Effector CD4-positive, alpha-beta T cell (primary cell): ENCODE measurements at places on chromosomes 3 and 15.

DNA sequence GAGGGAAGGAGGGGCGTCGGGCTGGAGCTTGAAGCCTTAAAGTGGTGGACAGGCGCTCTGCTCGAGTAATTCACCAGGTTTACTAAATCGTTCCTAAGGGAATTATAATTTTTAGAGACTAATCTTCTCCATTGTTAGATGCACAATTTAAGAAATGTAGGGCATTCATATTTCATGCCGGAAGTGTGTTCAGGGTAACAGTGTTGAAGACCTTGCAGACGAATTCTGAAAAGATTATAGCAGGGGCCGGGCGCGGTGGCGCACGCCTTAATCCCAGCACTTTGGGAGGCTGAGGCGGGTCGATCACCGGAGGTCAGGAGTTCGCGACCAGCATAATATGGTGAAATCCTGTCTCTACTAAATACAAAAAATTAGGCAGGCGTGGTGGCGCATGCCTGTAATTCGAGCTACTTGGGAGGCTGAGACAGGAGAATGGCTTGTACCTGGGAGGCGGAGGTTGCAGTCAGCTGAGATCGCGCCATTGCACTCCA is 365 bp upstream of the GTF2A2 start:
- no peak for DNase-seq

DNA sequence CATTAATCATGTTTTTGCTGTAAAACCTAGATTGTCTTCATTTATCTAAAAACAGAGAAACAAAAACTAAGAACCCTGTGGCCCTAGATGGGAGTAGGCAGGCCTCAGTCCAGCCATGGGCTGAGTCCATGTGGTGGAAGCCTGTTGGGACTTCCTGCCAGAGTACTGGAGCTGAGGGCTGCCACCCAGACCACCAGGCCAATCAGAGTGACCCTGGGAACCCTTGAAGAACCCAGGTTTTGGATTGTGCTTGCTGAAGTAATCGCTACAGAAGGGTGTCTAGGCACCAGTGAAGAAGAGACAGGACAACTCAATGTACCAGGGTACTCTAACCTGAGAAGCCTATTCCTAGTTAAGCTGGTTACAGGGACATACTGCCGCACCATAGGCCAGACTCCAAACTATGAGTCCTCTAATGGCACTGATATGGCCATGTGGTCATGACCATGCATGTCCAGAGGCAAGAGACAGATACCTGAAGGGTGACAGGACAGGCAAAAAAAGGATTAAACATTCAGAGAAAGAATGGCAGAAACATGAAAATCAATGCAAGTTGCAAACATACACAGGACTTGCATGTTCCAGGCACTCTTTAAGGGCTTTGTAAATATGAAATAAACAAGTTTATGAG is 12.9 kb downstream of the CSRNP1 start:
- DNase-seq = no peak

DNA sequence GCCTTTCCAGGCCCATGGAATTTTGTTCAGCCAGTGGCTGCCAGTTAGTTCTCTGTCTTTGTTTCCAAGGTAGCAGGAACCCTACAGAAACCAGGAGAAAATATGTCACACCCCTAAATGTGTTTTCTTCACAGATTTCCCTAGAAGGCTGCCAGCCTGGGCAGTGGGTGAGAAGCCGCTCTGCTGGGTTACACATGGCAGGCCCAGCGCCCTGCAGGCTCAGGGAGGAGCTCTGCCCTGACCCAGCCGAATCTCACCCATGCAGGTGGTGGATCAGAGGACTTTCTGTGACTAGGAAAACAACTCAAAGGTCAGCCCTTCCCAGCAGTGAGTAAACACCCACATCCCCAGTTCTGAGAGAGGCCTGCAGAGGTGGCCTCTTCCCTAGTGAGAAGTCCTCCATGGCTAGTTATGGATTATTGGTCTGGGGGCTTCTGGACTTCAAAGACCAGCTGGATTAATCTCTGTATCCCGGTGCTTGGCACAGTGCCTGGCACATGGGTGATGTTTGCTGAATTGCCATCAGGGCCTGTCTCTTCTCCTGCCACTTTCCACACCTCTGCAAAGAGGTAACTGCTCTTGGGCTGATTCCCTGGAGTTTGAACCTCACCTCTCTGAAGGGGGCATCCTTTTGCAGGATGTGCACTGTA is 34.7 kb upstream of the BDH1 start:
- DNase-seq = no peak

GRCh38 chr3:71956069-71956340 is 171.1 kb upstream of the PROK2 start:
- DNase-seq = no peak

DNA sequence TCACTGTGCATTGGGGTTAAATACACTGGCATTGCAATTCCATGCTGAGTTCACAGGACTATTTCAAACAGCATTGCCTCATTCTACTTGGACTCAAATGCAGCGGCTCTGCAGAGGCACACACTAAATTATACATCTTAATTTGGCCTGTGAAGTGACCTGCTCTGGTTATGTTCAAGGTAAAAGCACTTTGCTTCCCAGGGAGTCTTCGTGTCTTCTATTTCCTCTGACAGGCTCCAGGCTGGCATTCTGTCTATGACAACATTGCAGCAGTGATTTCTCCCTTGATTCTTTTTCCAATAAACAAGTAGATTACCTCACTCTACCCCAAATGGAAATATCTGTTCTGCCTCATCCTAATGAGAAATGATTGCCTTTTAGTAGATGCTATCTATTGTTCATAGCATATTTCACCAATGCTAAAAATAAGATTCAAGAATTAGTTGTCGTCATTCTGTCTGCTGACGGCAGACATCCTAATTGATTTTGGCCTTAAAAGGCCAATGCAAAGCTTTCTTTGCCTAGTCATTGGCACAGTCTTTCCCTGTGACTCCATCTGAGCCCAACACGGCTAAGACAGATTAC is 33.8 kb downstream of the FMN1 start:
- no peak for DNase-seq

- no peak for DNase-seq
These were observed 919.0 kb upstream of the ALCAM start for GRCh38 chr3:104447681-104448080.

GRCh38 chr3:113006359-113007056 is 15.7 kb downstream of the GTPBP8 start:
- no peak for DNase-seq

DNA sequence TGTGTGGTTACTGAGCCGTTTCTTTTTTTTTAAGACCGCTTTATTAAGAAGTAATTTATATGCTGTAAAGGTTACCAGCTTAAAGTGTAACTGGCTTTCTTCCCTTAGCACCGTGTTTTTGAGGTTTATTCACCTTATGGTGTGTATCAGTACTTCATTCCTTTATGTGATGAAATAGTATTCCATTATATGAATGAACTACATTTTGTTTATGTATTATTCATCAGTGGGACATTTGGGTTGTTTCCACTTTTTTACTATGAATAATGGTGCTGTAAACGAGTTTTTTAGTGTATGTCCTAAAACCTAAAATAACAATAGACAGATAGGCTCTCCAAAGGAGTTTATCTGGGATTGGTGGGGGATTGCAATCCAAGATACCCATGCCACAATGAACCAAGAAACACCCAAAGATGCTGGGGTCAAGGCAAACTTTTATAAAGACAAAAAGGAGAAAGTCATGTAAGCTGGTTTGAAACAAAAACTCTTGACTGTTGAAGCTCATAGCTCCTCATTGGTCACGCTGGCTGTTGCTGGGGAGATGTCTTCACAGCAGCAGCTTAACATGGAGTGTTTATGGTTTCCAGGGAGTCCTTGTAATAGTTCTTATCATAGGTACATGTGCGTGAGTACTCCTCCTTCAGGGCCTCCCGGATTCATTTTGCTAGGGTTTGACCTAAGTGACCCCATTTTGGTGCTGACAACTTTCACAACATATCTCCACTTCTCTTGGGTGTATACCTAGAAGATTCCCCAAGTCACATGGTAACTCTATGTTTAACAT is 16.0 kb downstream of the TM2D3 start:
- no peak for DNase-seq
